ENCODE measurements at places on chromosomes 13 and 19. TPM values are rescaled to one million over a fixed set of nuclear protein-coding genes. Genes with fewer than 3 reads are reported as not detected.

C19orf67 gene
- total RNA-seq: 1.7 TPM

GRCh38 chr19:52296773-52297600 lies at the start of gene ZNF480:
TSS of gene ZNF480 (plus strand) at chr19:52297169. CDS start at chr19:52300413, 3,244 bp downstream.
- DNase-seq: peak; percentile 85

DNA sequence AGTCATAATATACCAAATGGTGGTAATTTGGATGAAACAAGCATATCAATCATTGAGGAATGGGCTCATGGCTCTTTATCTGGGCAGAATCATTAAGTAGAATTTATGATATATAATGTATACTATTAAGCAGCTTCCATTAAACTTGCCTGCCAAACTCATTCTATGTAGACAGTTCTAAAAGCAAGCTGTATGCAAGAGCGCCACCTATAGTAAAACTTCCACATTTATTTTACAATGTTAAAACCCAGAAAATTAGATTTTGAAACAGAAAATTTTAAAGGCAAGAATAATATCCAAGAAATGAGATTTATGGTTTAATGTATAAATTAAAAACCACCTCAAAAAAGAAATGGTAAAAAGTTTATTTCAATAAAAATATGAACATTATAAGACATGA lies 161.5 kb downstream of the MZT1 start:
- no peak for DNase-seq

- no peak for DNase-seq
These were observed 8.3 kb upstream of the METTL21C start for GRCh38 chr13:102702965-102703725.

DNA sequence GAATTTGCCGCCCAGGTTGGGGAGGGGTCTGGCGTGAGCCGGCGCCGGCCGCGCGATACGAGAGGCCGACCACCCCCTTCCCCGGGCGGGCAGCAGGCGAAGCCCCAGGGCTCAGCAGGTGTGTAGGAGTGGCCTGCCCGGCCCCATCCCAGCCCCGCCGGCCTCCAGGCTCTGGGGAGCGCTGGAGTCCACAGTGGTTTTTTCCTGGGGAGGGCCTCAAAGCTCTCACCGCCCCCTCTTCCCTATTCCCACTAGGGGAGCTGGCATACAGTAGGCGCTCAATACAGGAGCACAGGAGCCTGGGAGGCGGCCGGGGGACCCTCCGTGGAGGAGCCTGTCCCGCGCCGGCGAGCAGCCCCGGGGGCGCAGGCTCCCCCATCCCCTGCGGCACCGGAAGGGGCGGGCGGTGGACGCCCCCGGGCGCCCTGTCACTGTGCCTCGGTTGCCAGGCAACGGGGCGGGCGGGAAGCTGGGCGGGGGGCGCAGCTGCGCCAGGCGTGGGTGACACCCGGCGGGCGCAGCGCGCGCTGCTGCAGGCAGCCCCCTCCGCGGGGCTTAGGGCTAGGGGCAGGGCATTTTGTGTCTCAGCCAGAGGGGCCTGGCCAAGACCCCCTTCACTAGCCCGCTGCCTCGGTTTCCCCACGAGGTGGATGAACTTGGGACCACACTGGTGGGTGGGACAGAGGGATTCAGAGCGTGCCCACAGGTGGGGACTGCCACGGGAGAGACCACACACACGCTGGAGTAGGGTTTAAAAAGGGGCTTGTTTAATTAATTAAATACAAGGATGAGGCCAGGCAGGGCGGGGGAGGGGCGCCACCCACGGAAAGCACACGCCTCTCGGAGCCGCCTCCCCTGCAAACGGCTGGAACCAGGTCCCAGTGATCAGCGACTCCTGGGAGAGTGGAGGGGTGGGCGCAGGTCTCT lies 3.6 kb upstream of the REXO1 start:
- DNase-seq: no peak

GRCh38 chr19:55131421-55131820 lies 14.0 kb upstream of the PPP1R12C start:
- DNase-seq: no peak

Data from uterus (tissue), 4 donors.